Sigmoid colon (tissue), 7 donors: ENCODE measurements at places on chromosomes 13 and 19. TPM values are rescaled to one million over a fixed set of nuclear protein-coding genes. Genes with fewer than 3 reads are reported as not detected.

The HSH2D gene
- 2.5 TPM for total RNA-seq

GRCh38 chr13:69450245-69450644, 657.4 kb upstream of the ATXN8OS start:
- no peak for DNase-seq

GRCh38 chr19:41689993-41690800, 2.1 kb upstream of the CEACAM7 start:
- DNase-seq: no peak

The GFY gene
- not detected for total RNA-seq

The ZNF90 gene
- 2.8 TPM for total RNA-seq

DNA sequence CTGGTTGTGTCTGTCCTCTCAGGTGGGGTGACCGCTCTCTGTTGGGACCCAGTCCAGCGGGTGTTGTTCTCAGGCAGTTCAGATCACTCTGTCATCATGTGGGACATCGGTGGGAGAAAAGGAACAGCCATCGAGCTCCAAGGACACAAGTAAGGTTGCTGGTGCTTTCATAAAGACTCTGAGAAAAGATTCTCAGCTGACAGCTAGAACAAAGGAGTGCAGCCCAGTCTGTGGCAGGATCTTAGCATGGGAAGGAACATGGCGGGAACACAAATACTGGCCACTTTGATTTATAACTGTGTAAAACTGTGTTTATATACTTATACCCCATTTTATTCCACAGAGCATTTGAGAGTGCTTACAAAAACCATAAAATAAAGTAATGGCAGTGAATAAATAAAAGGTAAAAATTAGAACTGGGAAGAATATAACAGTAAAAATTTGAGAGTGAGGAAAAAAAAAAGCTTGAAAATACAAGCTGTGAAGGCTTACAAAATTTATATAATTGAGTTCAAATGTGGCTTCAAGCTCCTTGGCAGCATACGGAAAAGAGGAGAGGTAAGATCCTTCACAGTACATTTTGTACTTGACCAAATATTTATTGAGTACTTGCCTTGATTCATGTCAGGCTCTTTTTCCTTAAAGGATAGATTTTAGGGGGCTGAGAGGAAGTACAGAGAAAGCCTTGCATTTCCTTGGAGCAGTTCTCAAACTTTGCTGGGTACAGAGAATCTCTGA, 64.8 kb downstream of the DHRS12 start:
- DNase-seq: no peak

DNA sequence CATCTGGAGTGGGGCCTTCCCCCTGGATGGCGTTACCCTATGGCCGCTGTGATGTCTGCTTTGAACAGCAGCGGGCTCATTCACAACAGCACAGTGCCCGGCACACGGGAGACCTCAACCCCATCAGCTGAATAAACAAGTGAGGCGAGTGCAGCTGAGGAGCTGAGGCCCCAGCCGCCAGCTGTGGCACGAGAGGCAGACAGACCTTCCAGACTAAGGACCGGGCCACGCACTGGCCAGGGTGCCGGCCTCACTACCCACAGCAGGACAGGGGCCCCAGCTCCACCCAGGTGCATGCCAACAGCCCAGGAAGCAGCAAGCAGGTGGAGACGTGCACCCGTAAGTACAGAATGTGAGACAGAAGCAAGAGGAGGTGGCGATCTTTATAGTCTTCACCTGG, 39.6 kb downstream of the STK24 start:
- no peak for DNase-seq

GRCh38 chr19:18869023-18869618, 26.8 kb downstream of the CERS1 start:
- no peak for DNase-seq

DNA sequence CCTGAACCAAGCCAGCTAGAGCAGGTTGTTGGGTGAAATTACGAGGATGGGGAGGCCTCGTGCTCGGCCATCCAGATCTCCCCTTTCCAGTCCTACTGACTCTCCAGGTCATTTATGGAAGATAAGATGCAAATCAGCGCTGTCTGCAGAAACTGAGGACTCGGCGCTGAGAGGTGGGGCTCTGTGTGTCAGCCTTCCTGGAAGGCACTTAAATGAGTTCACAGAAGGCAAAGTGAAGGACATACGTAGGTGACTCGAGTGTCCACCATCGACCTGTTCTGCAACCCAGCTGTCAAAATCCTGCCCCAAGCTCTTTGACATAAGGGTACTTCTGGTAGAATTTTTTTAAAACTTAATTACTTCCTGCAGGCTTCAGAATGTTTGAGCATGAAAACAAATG, 86.4 kb downstream of the RAB20 start:
- no peak for DNase-seq

DNA sequence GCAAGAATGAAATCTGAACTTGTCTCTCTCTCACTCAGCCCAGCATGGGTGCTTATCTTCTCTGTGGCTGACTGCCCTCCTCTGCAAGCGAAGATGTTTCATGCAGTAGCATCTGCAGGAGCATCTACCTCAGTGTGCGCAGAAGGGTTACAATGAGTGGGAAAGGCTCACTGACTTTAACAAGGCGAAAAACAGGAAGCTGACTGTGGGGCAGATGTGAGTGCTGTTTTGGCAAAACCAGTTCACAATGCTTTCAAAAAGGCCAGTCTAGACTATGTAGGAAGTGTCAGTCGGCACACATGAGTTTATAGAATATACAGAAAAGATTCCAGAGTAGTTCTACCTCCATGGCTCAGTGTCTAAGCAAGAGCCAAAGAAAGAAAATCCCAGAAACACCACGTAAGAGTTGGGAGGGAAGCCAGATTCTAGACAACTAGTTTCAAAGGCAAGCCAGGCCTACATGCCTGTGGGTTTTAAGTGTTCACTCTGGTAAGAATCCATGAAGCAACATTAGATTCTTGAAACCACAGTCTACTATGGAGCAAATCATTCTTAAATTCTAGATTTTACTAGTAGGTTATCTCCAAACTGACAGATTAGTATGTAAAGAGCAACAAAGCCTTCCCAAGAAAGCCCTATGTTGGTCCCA, 124.5 kb downstream of the ABCC4 start:
- no peak for DNase-seq

DNA sequence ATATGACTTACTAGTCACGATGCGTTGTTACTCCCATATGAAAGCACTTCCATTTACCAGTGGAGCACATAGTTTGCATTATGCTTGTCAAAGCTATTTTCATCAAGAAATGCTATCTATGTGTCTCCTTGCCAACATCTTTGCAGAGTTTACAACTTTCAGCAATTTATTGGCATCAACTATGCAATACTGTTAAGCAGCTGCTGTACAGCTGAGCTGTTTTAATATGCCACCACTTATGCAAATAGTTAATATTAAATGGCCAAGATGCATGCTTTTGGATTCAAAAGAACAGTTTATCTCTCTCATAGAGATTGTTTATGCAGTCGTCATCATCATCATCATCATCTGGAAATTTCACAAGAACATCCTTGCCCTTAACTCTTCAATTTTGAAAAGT, 67.9 kb upstream of the KLF5 start:
- no peak for DNase-seq

DNA sequence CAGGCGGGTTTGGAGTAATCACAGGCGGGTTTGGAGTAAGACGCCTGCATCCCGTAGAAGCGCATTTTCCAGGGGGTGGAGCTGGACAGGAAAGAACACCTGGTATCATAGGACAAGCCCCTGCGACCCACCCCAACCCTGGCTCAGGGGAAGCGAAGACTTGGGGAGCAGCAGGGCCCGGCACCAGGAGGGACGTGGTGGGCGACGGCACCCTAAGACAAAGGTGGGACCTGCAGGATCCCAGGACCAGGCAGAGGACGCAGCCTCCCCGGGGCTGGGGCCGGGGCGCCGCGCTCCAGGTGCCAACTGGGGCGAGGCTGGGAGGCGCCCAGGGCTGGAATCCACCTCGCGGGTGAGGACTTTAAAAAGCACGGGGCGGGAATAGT, 520 bp downstream of the ZNF600 start:
- DNase-seq: no peak

- DNase-seq: no peak
Measured at GRCh38 chr13:76687467-76687866, 198.7 kb downstream of the KCTD12 start.

GRCh38 chr13:50914848-50915247, 5.3 kb downstream of the RNASEH2B start:
- DNase-seq: no peak

The SOHLH2 gene
- 1.3 TPM for total RNA-seq

The F2RL3 gene
- 1.9 TPM for total RNA-seq

- peak; percentile 77 for DNase-seq
Measured at GRCh38 chr19:34232566-34233481, 21.5 kb upstream of the GARRE1 start.

- DNase-seq: peak; percentile 24
Measured at GRCh38 chr19:51479531-51480331, 1.4 kb downstream of the CEACAM18 start.

- no peak for DNase-seq
Measured at GRCh38 chr13:79306650-79307049, 99.4 kb downstream of the RBM26 start.

The GRK1 gene
- total RNA-seq: not detected

The CHAF1A gene
- total RNA-seq: 4.5 TPM

DNA sequence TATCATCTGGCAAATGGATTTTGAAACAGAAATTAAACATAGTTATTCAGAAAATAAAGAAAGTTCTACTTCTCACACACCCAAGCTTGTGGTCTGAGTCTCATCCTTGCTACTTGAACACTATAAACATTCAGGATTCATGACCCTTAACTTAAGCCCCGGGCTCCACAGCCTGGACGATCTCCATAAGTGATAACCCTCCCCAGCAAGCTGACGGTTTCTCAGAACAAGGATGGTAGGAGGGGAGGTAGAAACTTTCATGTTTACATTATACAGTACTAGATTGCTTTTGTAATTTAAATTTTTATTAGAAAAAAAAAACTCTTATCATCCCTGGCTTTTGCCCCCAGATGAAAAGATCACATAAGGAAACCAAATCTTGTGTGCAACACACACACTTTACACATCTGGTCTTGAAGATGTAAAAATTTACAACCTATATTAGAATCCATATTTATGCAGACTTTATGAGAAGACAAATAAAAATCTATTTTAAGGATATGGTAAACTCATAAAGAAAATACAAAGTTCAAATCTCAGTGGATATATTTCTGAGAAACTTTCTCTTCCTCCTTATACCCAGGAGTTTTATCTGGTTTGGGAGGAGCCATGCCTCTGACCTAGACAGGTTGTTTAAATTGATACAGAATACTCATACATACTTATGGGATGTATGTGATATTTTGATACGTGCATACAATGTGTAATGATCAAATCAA, 20.0 kb upstream of the ATP12A start:
- DNase-seq: no peak

DNA sequence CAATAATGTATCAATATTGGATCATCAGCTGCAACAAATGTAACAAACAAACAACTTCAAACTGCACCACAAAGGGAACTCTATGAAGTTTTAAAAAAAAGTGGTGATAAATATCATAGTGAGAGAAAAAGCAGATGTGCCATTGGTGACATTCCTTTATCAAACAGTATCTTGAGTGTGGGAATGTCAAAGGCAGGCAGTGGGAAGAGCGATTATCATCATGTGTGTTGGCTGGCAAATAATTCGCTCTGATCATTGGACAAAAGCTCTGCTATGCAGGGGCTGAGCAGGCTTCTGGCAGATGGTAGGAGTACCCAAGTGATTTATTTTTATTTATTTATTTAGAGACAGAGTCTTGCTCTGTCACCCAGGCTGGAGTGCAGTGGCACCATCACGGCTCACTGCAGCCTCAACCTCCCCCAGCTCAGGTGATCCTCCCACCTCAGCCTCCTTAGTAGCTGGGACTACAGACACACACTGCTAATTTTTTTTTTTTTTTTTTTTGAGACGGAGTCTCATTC, 55.9 kb upstream of the RANBP3 start:
- no peak for DNase-seq

DNA sequence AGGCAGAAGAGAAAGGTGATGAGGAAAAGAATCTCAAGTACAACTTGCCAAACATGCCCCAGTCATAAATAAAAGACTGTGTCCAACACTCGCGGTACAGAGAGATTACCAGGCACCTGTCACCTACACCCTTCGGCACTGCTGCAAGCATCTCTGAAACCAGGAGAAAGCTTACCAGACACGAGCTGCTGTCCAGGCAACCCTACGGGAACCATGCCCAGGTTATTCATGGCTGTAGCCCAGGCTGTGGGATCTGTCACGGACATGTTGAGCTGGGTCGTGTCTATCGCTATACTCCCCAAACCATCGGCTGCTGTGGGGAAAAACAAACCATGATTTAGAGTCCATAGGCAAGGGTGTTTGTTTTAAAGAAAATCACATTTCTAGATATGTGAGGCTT, 375.0 kb downstream of the ENOX1 start:
- DNase-seq: peak; percentile 89

The ZNF699 gene
- total RNA-seq: 23.7 TPM

GRCh38 chr19:2779121-2779740, 3.8 kb downstream of the SGTA start:
- no peak for DNase-seq

The SIRT2 gene
- 92.7 TPM for total RNA-seq

- DNase-seq: no peak
Measured at GRCh38 chr13:50627111-50627510, 216.4 kb downstream of the DLEU7 start.

DNA sequence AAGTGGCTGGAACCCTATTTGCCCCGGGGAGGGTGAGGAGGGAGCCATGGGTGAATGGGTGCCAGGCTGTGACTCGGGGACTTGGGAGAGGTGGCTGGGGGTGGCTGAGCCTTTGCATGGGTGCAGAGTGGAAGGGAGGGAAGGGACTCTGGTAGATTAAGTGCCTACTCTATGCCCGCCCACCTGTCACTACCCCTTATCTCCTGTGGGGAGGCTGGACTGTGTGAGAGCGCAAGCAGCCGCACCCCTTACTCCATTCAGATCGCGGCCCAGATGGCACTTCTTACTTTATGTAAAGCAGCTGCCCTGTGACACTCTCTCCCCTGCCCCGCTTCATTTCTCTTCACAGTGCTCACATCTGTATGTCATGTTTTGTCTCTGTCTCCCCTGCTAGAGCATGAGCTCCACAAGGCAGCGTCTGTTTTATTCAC, 2.9 kb downstream of the KASH5 start:
- no peak for DNase-seq

DNA sequence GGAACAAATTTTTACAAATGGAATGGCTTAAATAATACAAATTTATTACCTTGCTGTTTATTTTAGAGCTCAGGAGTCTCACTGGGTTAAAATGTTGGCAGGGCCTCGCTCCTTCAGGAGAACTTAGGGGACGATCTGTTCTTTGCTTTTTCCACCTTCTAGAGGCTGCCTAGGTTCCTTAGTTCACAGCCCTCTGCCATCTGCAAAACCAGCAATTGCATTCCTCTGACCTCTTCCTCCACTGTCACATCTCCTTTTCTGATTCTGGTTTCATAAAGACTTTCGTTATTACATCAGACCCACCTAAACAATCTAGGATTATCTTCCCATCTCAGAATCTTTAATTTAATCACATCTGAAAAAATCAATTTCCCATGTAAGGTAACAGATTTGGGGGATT, 249.6 kb upstream of the SPRY2 start:
- DNase-seq: no peak

The VSTM2B gene
- not detected for total RNA-seq

DNA sequence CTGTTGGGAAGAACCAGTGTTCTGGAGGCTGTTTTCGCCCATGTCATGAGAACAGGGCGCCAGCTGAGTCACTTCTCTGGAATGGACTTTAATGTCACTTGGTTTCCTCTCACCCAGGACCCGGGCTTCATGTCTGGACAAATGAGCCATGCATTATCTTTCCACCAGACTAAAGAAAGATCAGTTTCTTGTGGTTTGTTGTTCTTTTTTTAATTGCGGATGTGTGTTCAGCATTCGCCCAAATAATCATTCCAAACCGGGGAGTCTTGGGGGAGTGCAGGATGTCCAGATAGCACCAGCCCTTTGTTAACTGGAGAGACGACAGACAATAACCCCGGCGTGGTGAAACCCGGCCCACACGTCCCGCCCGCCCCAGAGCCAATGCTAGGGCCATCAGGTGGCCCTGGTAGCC, 102.5 kb downstream of the COL4A2 start:
- no peak for DNase-seq
